ENCODE measurements at places on chromosomes 13 and 19.

GRCh38 chr13:99854366-99854765, 117.2 kb downstream of the ZIC5 start:
- no peak for DNase-seq

DNA sequence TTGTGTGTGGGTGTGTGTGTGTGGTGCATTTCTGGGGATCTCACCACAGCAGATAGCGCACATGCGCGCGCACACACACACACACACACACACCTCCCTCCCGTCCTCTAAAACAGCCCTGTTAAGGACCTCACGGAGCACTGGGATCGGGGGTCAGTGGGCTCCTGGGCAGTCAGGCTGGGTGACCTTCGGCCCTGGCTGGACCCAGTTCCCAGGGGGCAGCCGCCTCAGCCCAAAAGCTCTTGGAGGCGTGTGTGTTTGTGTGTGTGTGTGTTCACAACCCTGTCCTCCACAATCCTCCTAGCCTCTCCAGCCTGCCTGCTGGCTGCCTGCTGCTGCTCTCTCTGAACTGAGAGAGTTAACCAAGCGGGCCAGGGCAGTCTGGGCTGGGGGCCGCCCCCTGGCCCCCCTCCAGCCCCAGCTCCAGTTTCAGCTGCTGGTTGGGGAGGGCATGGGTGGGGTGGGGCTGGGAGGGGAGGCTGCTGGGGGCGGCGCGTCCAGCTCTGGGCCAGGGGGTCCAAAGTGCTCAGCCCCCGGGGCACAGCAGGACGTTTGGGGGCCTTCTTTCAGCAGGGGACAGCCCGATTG, at the start of gene FXYD1:
FXYD1 (plus strand) TSS at position 520 of the 588 bp plus-strand sequence. CDS start 1,256 bp downstream, outside the sequence.
- no peak for DNase-seq

DNA sequence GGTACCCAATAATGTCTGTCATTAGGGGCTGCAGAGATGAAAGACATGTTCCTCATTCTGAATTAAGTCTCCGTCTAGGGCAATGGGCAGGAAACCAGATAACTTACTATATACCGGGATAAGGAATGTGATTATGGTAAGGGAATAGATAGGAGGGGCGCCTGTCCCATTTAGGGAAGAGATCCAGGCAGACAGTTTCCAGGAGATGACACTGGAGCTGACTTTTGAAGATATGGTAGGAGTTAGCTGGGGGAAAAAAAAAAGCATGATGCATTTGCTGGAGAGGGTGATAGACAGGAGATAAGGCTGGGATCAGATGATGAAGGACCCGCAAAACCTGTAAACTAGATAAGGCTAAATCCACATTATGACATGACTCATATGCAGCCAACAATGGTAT, 340.7 kb downstream of the DCT start:
- DNase-seq, result no peak

DNA sequence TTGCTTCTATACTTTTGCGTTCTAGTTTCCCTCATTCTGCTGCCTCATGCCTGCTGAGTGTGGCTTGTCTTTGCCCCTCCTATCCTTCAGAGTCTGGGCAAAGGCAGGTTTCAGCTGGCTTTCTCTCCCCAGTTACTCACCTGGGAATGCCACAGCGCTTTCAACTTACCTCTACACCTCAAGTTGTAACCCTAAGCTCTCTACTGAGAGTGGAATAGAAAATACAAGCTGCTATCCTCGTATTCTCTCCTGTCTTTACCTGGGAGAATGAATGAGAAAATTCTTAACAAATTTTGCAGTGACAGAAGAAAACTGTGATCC, 316.3 kb upstream of the KLF12 start:
- no peak for DNase-seq

- DNase-seq, result peak; percentile 80
These were observed 62.0 kb upstream of the EDNRB start for GRCh38 chr13:77980592-77980991.

DNA sequence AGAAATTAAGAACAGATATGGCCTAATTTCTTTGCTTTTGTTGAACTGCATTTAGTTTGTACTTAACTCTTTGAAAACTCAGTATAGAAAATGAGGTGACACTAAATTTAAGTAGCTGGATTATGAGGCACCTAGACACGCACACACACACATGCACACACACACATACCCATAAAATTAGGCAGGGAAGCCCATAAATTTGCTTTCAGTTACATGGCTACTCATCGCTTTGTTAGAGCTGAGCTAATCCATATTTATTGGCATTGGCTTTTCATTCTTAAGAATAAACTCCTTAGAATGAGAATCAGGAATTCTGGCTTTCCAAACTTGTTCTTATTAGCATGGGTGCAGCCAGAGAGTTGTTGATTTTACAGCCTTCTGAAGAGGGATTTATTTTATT, 61.7 kb upstream of the MBNL2 start:
- no peak for DNase-seq

GRCh38 chr19:35295792-35296462, 4.0 kb downstream of the MAG start:
- no peak for DNase-seq
